NCI-H2081 treated with DMSO at 0.1 percent for 48 hours (cell line): ENCODE measurements at places on chromosomes 4 and X.

DNA sequence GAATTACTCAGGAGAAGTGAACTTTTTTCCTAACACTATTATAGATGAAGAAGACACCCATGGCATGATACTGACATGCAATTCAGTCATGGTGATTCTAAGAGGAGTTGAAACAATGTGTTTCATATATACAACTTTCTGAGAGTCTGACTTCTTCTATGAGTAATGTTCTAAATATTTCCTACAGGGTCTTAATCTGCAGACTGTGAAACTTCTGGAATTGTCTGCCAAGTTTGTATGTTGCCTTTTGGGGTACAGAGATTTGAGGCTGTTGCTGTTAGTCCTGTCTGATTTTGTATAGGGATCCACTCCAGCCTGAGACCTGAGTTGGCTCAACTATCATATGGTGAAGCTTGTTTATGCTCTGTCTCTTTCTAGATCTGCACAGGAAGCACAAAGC is 160.6 kb upstream of the GATB start:
- DNase-seq: no peak

- DNase-seq: no peak
These were observed 24.6 kb downstream of the F9 start for GRCh38 chrX:139554991-139555675.

DNA sequence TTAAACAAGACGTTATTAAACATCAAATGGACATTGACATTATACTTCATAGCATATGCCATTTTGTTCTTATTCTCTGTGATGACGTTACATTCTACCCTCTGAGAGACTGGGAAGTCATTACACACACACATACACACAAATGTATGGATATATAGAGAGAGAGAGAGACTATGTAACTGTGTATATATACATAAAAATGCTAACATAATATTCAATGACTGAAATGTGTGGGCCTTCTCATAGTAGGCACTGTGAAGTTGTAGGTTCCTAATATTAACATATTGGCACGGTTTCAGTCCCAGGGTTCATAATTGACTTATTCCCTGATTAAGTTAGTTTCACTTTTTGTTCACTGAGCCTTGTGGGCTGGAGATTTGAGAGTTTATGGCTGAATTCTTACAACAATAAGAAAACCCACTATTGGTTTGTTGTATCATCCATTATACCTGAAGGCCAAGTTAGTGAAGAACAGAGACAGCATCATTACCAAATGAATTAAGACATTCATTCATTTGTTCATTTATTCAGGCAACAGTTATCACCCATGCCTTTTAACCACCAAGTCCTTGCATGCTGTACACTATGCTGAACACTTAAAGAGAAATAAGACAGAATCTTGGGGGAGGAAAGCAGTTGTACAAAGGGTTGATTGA is 68.5 kb downstream of the GAB1 start:
- no peak for DNase-seq

DNA sequence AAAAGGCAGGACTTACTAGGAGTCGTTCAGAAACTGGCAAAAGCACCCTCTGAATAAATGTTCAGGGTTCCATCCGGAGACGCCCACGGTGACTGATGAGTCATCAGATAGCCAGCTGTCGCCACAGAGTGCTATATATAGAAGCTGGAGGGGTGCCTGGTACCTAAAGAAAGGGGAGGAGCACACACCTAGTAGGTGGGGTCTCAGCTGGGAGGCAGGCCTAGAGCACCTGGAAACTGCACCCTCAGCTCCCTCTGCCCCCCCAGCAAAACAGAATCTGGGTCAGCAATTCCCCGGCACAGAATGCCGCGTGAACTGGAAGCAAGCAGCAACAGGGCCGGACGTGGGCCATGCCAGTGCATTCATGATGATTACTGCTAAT is 242.0 kb downstream of the BCOR start:
- DNase-seq: peak; percentile 43

DNA sequence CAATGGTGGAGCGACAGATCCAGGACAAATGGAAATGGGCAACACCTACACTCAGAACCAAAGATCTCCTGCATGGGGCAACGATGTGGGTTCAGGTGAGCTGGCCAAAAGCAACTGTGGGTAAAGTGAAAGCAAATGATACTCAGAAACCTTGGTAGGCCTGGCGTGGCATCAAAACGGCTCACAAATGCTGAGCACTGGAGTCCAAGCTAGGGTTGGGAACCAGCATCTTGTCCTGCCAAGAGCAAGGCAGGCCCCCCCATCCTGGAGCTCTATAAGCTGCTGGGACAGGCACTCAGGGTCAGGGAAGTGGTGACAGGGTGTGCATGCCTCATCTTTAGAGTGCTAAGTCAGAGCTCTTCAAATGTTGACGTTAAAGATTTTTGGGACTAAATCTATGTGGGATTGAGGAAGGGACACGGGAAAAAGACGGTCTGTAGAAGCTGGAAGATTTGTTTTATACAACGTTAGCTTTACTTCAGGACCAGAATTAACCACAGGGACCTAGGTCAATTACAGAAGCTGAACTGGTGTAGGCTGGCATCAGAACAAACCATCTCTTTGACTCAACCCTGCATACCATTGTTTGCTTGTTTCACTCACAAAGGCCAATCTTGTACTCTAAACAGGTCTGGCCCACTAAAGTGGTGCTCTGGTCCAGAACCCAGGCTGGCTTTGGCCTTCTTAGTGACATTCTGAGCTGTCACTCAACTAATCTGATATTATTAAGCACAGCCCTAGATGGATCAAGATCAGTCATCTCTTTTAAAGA is 10.7 kb downstream of the ATP8A1 start:
- no peak for DNase-seq

DNA sequence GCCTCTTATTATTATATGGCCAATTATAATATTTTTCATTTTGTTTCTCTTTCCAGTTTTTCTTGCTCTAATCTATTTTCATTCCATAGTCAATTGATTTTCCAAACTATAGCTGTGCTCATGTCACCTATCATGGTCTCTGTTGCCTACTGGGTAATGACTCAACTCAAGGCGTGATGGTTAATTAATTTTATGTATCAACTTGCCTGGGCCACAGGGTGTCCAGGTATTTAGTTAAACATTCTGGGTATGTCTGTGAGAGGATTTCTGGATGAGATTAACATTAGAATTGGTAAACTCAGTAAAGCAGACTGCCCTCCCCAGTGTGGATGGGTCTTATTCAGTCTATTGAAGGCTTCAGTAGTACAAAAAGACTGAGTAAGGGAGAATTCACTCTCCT is 9.9 kb downstream of the FHIP1A start:
- no peak for DNase-seq

DNA sequence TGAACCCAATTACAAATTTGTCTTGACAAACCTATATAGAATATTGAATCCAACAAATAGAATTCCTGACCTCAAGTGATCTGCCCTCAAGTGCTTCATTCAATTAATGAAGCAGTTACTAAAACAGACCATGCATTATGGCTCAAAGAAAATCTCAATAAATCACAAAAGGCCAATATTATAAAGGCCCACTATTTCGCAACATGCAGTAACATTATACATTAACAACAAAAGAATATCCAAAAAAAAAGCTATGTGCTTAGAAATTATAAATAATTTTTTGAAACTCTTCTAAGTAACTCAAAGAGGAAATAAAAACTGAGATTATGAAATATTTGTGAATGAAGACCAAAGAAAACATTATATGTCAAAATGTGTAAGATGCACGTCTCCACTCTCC is 177.7 kb downstream of the ZNF674 start:
- no peak for DNase-seq

- DNase-seq: no peak
These were observed 16.5 kb downstream of the SH3KBP1 start for GRCh38 chrX:19870710-19871490.

GRCh38 chrX:24410514-24411189 is 50.2 kb downstream of the SUPT20HL1 start:
- DNase-seq: peak; percentile 80

DNA sequence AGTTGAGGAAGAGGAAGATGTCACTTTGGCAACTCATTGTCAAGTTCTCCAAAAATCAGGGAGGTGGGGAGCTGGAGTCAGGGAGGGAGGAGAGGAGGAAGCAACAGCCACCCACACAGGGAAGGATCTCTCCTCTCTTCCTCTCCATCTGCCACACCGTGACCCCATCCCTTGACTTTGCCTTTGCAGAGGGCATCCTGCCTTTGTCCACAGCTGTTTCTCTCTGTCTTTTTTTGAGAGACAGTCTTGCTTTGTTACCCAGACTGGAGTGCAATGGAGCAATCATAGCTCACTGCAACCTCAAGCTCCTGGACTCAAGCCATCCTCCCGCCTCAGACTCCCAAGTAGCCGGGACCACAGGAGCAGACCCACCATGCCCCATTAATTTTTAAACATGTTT is 276.0 kb downstream of the SHOX start:
- DNase-seq: no peak

DNA sequence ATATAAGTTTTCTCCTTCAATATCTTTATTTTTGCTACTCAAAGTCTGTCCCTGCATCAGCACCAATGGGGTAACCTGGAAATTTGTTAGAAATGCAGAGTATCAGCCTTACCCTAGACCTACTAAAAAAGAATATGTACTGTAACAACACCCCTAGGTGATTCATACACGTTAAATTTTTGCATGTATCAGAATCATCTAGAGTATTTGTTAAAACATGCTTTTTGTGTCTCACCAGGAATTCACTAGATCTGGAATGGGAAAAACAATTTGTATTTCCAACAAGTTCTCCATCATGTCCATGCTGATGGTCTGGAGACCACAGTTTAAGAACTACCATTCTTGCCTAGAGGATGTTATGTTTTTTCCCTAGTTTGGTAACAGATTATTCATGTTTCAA is 196.0 kb upstream of the EDNRA start:
- no peak for DNase-seq

- no peak for DNase-seq
These were observed 112.3 kb downstream of the NYX start for GRCh38 chrX:41559235-41560052.

- DNase-seq: no peak
These were observed 196.2 kb downstream of the SNCA start for GRCh38 chr4:89640620-89641366.

DNA sequence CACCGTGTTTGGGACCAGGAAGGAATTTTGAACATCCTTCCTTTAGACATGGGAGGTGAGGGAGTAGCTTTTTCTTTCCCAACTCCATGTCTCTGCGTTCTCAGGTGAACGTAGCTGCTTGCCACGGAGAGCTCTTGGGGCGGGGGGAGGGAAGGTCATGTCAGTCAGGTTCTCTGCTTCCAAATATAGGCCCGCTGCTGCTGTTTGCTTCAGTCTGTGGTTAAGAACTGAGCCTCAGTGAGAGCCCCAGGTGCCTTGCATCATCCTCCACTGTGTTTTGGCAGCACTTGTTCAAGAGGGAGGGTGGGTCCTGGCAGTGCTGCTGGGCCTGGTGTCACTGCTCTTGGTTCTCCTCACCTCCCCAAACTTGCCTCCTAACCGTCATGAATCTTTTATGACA is 46.5 kb downstream of the HADH start:
- DNase-seq: no peak

DNA sequence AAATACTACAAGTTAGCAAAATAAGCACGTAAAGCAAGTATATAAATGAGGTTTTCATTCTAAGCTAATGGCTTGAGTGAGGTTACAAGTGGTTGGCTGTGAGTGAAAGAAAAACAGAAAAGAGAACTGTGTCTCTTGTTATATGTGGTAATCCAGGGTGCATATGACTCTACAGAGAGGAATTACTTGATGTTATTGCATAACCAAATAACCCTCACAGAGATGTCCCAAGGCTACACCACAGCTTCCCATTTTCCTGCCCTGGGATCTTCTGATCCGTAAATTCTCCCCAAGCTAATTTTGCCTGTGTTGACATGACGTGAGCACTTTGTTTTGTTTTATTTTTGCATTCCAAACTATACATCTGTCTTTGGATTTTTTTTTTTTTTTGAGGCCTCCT is 470.0 kb upstream of the INTU start:
- DNase-seq: no peak

DNA sequence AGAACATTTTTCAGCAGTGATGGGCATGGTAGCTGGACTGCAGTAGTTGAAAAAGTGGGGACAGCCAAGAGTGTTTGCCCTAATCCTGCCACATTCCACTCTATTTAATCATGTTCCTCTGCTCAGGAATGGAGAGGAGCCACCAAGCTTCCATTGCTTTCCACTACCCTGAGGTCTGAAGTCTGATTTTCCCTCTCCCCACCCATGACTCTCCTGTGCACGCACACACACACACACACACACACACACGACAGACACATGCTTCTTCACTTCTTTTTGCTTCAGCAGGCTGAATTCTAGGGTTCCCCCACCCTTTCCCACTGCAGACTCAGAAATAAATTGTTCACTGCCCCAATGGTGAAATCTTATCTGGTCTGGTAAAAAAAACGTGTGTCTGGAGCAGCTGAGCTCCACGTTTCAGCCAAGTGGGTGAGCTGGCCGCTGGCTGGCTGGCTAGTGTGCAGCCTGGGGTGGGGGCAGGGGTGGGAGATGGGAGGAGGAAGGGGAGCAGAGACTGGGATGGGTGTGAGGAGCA is 142.7 kb upstream of the NALF2 start:
- DNase-seq: no peak

- DNase-seq: no peak
These were observed at the start of gene PWWP3B for GRCh38 chrX:106168107-106168506. Gene PWWP3B, plus strand, starts transcription at chrX:106168305. Its CDS starts 37,128 bp downstream, at chrX:106205433.

- DNase-seq: peak; percentile 81
These were observed 30.8 kb downstream of the BLOC1S4 start for GRCh38 chr4:6746721-6747293.

DNA sequence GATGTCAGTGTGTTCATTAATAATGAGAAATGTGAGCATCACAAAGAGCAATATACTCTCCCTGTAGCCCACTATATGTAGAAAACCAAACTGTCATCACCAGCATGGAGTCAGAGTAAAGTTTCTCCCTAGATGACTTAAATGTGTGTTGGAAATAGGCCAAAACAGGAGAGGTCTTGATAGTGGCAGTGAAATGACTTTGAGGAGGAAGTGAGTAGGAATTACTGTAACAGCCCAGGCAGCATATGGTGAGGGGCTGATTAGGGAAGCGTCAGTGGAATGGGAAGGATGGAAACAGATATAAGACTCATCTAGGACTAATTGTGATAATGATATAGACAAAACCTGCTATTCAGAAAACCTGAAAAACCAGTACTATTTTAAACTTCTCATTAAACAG is 83.9 kb downstream of the ATXN3L start:
- DNase-seq: no peak

GRCh38 chr4:110007217-110007616 is 94.5 kb downstream of the EGF start:
- DNase-seq: no peak

DNA sequence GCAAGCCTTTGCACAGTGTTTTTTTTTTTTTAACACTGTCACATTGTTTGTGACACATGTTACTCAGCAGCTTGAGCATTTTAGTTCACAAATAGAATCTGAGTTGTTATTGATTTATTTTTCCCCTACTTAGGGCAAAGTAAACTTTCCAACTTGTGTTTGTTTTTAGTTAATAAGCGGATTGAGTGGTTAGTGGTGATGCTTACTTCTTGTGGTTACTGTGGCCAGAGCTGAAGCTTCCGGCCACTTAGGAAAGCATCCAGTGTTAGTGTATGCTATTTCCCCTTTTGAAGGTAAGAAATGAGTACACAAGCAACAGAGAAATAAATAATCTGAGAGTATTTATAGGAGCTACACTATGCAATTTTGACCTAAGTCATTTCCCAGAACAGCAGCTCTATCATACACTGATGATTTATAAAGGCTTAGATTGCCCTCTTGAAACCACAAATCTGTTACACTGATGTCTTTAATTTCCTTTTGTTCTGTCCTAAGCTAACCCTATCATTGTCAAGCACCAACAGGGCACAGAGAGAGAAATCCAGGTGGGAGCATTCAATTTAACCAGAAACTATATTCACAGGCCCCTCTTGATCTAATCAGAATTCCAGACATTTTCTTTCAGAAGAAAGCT is 2464.6 kb downstream of the PCDH7 start:
- no peak for DNase-seq

GRCh38 chrX:101368800-101369199 is 17.2 kb downstream of the BTK start:
- DNase-seq: no peak
